ENCODE measurements at places on chromosomes 4 and X. TPM values are rescaled to one million over a fixed set of nuclear protein-coding genes. Genes with fewer than 3 reads are reported as not detected.

Gene ZFX
- total RNA-seq, result 32.9 TPM

Gene N4BP2
- 3.9 TPM for total RNA-seq

DNA sequence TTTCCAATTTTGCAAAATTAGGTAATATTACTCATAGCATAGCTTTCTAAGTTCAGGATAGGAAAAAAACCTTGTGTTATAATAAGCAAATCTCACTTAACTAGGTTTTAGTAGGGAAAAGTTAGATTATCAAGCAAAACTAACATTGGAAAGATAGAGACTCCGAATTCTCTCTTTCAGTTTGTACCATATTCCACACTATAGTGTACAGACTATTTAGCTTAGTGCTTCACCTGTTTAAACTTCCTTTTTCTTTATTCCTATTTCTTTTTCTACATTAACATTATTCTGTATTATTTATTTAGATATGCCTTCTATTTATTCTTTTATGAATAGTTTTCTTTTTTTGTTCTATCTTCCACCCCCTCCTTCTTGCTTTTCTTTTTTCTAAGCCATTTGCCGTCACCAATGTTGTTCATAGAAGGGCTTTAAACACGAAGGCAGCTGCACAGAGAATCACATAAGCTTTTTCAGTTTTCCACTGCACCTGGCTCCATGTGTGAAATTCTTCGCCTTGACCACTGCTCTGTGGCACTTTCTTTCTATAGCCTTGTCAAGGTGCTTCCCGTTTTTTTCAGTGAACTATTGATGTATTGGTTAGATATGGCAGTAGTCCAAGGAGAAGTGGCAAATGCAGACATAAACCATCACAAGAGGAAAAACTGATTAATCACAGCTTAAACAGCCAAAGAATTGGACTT is 8.5 kb downstream of the PCDH10 start:
- no peak for DNase-seq

- peak; percentile 48 for DNase-seq
These were observed 26.6 kb upstream of the MAN2B2 start for GRCh38 chr4:6548201-6548881.

Gene SUPT20HL2
- not detected for total RNA-seq

- DNase-seq, result peak; percentile 38
These were observed 19.8 kb upstream of the GTPBP6 start for GRCh38 chrX:338281-338835.

DNA sequence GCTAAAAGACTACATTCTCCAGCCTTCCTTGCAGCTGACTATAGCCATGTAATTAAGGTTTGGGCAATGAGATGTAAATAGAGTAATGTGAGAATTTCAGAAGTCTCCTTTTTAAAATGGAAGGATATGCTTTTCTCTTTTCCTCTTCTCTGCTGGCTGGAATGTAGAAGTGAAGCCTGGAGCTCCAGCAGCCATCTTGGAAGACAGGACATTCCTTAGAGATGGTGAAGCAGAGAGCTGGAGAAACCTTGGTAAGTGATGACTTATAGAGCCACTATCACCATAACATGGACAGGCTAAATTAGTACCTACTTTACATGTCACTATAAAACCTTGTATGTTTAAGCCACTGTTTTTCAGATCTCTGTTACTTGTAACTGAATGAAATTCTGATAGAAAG is 48.0 kb downstream of the RASL11B start:
- no peak for DNase-seq

DNA sequence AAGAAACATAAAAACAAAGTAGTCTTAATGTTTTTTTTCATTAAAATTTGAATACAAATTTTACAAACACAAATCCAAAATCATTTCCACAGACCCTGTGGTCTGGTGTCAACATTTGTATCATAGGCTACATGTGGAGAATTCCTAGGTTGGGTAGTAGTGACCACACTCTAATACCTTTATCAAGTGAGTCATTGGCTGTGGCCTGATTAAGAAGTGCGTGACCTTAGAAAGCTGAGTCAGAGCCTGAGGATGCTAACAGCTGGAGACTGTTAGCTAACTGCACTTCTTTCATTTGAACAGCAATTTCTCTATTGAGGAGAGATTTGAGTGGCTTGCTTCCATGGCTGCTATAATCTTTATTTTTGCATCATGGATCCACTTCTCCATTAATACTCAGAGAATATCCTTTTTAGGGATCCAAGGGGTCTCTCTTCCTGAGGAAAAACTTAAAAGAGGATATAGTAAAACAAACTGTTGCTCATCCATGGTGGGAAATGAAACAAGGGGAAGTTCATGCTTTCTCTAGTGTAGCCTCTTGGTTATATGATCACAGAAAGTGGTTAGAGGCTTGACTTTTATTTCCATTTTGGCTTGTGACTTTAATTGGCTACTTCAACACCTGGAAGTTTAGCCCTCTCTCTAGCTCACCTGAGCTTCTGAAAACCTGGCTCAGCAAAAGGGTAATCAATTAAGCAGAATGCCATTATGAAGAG is 335.8 kb downstream of the PABPC4L start:
- no peak for DNase-seq

Gene TREX2
- 0.19 TPM for total RNA-seq

DNA sequence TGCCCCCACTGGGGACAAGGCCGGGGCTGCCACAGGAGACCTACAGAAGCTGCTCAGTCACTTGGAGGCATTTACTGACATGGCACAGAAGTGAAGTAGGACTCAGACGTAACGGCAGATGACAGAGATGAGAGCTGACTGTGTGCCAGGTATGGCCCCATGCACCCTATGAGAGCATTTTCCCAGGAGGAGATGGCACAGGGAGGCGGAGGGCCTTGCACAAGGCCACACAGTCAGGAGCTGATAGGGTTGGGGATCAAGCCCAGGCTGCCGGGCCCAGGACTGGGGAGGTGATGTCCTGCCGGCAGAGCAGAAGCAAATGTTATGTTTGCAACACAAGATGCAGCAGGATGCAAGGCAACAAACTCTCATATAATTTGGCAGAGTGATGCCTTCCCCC is 34.1 kb downstream of the NAT8L start:
- DNase-seq, result no peak

- no peak for DNase-seq
These were observed 19.0 kb downstream of the MAGEC2 start for GRCh38 chrX:142186103-142186502.

- peak; percentile 91 for DNase-seq
These were observed at the start of gene SLC25A5 for GRCh38 chrX:119467842-119468550. Gene SLC25A5 (plus strand): TSS chrX:119468444. CDS start chrX:119468516, 72 bp downstream.

DNA sequence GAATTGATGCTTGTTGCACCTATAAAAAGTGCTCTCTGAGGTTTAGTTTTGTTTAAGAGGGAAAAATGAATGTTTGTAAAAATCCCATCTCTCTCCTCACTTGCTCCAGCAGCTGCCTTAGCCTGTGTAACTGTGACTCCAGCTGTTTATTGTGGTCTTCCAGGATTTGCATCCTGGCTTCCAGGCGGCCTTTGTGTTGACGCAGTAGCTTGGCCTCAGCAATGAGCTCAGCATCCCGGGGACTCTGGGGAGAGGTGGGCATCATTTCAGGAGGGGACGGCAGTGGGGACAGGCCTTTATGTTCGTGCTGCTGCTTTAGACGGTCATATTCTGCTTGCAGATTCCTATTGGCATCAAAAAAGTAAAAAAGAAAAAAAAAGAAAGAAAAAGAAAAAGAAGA is 75.3 kb upstream of the FTHL17 start:
- DNase-seq, result no peak

DNA sequence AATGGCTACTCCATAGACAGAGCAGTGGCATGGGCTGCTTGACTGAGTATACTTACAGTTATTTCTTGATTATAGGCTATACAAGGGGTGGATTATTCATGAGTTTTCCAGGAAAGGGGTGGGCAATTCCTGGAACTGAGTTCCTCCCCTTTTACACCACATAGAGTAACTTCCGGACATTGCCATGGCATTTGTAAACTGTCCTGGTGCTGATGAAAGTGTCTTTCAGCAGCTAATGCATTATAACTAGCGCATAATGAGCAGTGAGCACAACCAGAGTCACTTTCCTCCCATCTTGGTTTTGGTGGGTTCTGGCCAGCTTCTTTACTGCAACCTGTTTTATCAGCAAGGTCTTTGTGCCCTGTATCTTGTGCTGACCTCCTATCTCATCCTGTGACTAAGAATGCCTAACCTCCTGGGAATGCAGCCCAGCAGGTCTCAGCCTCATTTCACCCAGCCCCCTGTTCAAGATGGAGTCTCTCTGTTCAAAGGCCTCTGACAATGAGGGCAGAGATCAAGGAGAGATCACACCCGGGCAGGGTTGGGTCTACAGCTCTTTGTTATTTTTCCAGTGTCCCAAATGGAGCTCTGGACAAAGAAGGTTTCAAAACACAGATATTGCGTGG is 468.4 kb upstream of the PRKX start:
- no peak for DNase-seq

DNA sequence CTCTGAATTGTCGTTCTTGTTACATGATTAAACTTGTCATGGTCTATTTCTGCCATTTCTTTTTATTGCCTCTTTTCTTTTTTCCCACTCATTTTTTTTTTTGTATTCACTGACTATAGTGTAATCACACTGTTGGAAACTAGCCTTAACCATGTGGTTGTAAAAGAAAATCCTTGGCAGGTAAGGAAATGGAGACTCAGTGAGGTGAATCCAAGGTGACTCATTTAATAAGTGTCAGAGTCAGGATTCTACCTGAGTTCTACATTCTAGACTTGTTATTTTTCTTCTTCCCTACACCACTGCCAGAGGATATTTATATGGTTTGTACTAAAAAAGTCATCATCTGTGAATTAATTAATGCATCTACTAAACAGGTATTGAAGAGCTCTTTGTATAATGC is 152.2 kb downstream of the CBLL2 start:
- DNase-seq, result no peak

Gene SLC49A3
- 14.6 TPM for total RNA-seq

- DNase-seq, result no peak
These were observed 38.2 kb upstream of the OCIAD2 start for GRCh38 chr4:48944756-48945241.

DNA sequence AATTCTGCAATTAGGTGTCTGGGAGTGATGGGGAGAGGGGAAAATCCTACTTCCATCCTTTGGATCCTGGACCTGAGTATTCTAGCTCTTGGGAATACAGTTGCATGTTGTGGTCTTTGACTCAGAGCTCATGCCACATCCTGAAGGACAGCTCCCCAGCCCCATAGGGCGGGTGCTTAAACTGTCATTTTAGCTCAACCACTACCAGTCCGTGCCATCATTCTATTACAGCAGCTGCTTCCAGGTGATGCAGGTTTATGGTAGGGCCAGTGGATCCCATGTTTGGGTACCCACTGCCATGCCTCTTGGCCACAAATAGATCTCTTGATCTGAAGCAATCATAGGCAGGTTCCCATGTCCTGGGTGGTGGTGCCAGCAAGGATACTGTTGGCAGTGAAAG is 34.7 kb downstream of the CCKAR start:
- no peak for DNase-seq

DNA sequence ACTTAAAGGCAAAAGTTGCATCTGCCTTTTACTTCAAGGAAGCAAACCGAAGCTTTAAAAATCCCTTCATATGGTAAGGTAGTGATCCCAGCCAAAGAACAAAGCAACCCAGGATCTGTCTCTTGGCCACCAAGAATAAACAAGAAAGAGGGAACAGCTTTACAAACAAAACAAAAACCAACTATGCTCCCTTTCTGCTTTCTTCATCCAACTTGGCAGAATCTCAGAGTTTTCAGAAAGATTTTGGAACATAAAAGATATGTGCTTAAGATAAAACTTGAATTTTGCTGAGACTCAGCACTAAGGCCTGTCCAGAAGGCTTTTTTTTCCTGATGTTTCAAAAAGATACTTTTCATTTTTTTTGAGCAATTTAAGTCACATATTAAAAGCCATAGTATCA is 94.0 kb downstream of the COL4A6 start:
- no peak for DNase-seq
